NCI-H1694 (cell line): ENCODE measurements at places on chromosomes 6 and 20.

DNA sequence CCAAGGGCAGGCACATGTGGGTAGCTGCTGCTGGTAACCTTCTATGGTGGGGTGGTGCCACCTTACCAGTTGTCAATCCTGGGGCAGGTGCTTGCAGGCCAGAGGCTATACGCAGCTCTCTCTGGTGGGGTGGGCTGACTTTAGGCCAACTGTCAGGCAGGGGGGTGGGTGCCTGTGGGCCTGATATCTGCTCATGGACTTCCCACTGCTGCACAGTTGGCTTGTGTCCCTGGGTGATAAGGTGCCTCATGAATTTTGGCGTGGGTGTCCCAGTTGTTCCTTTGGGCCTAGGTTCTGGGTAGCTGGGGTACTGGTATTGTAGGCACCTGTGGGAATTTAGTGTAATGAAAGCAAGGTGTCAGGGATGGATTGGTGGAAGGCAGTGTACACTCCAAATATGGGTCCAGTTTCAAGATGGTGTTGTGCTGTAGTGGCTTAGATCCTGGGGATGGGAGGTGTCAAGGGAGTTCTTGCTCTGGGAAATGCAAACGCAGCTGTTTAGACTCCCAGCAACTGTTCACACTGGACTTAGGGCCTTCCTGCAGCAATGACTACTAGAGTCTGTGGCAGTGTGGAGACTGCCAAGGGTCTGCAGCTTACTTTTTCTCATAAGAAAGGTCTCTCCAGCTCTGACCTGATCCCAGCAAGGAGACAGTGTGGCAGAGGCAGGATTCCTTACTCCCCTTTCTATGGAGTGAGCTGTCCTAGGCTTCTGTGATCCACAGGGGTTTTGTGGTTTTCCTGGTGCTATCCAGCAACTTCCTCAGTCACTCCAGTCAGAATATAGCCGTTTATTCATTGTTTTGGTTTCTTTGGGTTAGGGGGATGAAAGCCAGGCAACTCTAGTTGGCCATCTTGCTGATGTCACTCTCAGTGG is 128.2 kb downstream of the CRYBG1 start:
- DNase-seq, result no peak

GRCh38 chr6:31969712-31970603 is 2.0 kb downstream of the DXO start:
- DNase-seq, result no peak

- DNase-seq, result no peak
Observed at GRCh38 chr6:72048080-72048479, 161.7 kb downstream of the RIMS1 start.

DNA sequence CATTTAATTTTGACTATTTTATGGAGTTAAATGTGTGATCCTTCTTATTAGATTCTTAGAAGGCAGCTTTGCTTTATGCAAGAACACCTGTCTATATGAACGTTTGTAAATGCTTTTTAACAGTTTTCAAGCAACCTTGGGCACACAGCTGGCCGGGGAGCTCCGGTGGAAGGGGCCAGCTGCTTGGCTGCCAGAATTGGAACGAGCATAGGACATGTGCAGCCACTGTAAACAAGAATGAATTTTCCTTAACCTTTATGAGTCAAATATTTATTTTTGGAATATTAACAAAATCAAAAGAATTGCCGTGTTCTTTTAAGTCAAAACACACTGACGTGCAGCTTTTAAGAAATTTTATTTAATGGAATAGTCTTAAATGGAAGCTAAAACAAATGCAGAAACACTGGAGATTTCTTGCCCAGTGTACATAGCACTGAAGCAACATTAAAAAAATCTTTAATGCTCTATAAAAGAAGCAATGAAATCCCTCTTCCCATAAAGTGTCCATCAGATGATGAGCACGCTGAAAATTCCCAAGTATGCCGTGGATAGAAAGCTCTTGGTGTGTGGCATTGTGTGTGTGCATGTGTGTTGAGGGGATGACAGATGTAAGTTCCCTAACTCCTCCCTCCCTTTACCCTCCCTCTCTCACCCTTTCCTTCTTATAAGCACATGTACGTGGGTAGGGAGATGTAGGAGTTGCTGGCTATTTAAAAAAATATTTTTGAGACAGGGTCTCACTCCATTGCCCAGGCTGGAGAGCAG is 208.9 kb upstream of the EXOC2 start:
- no peak for DNase-seq

GRCh38 chr20:43681468-43681942 is 14.6 kb downstream of the MYBL2 start:
- no peak for DNase-seq

GRCh38 chr6:166145751-166146150 is 21.9 kb downstream of the TBXT start:
- DNase-seq, result no peak

DNA sequence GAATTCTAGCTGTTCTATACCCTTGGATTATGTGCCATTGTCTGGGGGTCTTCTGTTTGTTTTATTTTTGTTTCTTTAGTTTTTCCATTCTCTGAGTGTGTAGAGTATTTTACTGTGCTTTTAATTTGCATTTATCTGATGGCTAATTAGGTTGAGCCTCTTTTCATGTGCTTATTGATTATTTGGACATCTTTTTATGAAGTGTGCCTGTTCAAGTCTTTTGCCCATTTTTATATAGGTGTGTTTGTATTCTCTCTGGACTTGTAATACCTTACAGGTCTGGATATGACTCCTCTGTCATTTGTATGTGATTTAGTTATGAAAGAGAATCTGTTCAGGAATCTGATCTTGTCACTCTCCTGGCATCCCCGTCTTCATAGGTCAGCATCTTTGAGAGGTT is 22.6 kb upstream of the APCDD1L start:
- no peak for DNase-seq

- DNase-seq, result no peak
Observed at GRCh38 chr20:60804918-60805630, 447.0 kb upstream of the CDH4 start.

DNA sequence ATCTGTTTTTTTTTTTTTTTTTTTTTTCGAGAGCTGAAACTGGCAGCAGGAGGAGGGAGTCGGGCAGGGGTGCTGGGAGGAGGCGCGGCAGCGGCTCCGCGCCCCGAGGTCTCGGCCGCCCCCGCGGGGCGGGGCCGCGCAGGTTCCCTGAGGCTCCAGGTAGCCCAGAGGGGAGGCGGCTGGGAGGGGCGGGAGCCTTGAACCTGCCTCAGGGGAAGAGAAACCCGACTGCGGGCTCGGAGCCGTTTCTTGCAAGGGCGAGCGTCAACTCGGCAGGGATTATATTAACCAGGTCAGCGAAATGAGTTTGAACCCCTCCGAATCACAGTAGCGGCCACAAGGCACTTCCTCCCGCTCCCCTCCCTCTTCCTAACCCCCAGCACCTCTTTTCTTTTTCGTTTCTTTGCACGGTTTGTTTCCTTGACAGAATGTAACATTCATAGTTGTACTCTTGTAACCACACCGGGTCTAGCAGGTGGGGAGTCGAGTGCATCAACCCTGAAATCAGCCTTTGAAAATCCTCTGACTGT is 2.0 kb downstream of the MYB start:
- no peak for DNase-seq

- DNase-seq, result no peak
Observed at GRCh38 chr6:24394061-24394779, 8.5 kb upstream of the MRS2 start.

DNA sequence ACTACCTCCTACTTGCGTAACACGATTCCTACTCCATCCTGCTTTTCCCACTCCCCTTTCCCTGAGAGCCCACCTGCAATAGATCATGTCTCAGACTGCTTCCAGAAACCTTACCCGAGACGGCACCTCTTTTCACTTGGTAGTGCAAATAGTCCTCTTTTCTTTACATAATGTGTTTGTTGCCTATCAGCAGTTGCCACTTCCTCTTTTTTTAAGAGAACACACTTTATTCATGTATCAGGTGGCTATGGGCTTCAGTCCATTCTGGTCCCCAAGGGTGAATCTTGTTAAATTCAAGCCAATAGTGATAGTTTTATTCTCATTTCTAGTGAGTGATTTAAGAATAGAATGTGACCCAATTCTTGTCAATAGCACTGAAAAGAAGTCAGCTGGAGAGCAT is 57.7 kb upstream of the FERMT1 start:
- no peak for DNase-seq

DNA sequence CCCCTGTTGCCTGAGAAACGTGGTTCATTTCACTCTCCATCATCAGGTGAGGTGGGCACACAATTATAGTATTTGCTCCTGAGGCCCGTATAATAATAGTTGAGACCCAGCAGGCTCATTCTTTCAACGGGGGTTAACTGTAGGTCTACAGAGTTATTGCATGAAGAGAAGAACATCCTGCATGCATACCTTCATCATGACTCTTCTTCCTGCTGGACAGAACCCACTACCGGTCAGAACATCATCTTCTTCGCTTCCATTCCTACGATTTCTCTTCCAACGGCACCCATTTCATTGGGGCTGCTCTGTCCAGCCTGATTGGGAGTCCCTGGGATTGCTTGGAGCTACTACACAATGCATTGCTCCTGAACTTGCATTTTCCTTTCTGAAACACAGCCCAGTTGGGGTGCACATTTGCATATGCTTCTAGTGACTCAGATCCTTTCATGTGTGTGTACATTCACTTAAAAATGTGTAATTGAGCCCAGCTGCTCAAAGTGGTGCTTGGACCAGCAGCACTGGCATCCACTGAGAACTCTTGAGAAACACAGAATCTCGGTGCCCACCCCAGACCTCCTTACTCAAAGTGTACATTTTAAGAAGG is 57.4 kb downstream of the SLC24A3 start:
- DNase-seq, result no peak

DNA sequence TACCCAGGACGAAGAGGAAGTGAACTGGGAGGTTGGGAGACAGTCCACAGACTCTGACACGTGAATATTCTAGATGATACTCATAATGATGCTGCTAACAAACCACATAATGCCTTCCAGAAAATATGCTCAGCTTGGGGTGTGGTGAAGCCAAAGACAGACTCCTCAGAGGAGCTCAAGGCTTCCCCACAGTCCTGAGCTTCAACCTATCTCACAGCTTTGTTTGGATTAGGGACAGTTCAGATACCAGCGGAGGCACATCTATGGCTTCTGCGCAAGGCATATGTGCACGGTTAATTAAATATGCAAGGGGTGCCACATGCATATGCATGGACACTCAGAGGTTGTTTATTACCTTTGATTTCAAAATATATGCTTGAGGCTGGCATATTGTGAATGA is 30.7 kb upstream of the MYLIP start:
- DNase-seq, result no peak

GRCh38 chr6:33088931-33089620 is 13.3 kb downstream of the HLA-DPB1 start:
- DNase-seq, result no peak

GRCh38 chr6:150252714-150253444 is 110.0 kb downstream of the PPP1R14C start:
- no peak for DNase-seq

GRCh38 chr20:57508381-57508780 is 16.6 kb downstream of the CTCFL start:
- DNase-seq, result no peak

DNA sequence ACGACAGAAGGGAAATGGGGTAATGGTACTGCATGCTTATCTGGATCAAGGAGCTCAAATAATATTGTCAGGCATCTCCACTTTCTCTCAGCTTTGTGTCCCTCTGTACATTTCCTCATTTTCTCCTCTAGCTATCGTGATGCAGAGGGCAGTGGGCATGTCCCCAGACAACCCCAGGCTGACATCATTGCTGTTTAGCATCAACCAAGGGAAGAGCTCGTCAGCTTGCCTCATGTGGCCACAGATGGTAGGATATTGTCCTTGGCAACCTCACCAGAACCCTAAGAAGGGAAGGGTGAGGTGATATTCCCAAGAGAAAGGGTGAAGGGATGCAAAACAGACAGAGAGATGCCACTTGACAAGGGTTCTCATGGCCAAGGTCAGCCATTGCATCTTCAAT is 58.3 kb downstream of the MAFB start:
- peak; percentile 22 for DNase-seq

DNA sequence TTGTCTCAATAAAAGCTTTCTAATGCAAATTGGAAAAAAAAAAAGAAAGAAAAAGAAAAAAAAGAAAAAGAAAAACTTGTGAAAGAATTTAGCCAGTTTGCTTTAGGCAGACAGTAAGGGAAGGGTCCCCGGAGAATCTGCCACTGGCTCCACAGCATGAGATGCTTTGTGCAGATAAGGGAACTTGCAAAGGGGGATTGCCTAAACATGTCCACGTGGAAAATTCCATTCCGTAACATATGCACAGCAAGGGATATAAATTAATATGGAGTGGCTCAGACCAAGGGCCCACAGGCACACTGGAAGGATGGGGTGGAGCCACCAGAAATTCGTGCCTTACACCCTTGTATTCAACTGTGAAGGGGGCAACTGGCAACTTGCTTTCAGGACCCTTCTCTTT is 45.4 kb downstream of the MKKS start:
- no peak for DNase-seq

DNA sequence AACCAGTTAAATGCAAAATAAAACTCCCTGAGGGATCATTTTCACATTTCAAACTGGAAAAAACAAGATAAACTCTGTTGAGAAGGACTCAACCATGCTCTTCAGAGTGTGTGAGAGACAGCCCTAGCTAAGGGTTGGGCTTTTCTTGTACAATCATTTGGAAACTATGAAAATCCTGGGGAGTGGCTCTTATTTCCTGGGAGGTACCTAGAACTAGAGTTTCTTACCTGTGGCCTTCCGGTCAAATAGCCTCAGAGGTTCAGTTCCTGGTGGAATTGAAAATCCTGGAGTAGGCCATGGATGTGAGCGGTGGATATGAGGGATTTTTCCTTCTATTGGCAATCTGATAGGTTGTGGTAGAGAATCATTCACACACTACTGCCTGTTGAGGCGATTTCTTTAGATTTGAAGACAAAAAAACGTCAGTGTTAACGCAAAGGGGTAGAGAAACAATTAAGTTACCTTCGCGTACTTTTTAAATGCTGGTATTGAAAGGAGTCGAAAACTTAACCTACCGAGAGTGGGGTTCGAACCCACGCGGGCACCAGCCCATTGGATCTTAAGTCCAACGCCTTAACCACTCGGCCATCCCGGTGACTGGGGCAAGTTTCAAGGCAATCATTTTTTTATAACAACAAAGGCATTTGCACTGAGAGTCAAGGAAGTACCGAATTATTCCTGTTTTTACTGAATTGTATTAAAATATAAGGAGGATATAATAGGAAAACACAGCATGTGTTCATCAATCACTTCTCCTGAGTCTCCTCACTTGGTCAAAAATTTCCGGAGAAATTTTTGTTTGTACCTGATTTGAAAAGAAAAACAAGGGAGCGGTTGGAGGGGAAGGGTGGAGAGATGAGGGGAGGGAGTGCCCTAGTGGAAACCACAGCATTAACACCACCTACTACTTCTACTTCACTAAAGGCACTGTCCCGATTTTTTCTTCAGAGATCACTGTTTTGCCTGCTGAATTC is 191.3 kb downstream of the OR2B2 start:
- DNase-seq, result peak; percentile 3
